ENCODE measurements at places on chromosomes 16 and 17. TPM values are rescaled to one million over a fixed set of nuclear protein-coding genes. Genes with fewer than 3 reads are reported as not detected.

- no peak overlapping the region for H3K27ac ChIP-seq
- peaks cover 6% of the 10 kb centered on the region for H3K4me1 ChIP-seq
- H3K27me3 ChIP-seq: no peaks in the 10 kb centered on the region
- DNase-seq: peak; percentile 87
- H3K4me3 ChIP-seq: no peak overlapping the region
Measured at GRCh38 chr16:48156790-48157209, 1.0 kb upstream of the ABCC12 start.

DNA sequence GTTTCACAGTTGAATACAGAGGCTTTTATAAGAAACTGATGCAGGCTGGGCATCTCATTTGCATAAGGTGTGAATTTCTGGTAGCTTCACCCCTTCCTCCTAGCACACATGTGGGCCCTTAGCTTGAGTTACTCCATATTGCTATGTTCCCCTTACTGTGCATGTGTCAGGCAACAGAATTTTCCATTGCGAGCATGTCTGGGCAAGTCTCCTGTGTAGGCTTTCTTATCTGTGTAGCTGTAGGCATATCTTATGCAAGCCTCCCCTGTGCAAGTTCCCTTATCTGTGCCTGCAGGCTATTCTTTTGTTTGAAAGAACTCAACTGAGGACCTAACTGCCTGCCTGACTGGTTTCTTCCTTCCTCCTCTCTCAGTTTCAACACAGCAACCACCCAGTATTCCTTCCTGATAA lies 597.4 kb upstream of the CDH5 start:
- DNase-seq: no peak
- no peaks in the 10 kb centered on the region for H3K4me1 ChIP-seq
- H3K27ac ChIP-seq: no peak overlapping the region
- no peaks in the 10 kb centered on the region for H3K27me3 ChIP-seq
- H3K4me3 ChIP-seq: no peak overlapping the region
- no peaks in the 10 kb centered on the region for H3K36me3 ChIP-seq

GRCh38 chr17:74803388-74803930 lies 27.3 kb upstream of the NAT9 start:
- peaks cover 16% of the 10 kb centered on the region for H3K36me3 ChIP-seq
- H3K4me3 ChIP-seq: no peak overlapping the region
- no peaks in the 10 kb centered on the region for H3K27me3 ChIP-seq
- H3K4me1 ChIP-seq: peaks cover 3% of the 10 kb centered on the region
- DNase-seq: no peak

DNA sequence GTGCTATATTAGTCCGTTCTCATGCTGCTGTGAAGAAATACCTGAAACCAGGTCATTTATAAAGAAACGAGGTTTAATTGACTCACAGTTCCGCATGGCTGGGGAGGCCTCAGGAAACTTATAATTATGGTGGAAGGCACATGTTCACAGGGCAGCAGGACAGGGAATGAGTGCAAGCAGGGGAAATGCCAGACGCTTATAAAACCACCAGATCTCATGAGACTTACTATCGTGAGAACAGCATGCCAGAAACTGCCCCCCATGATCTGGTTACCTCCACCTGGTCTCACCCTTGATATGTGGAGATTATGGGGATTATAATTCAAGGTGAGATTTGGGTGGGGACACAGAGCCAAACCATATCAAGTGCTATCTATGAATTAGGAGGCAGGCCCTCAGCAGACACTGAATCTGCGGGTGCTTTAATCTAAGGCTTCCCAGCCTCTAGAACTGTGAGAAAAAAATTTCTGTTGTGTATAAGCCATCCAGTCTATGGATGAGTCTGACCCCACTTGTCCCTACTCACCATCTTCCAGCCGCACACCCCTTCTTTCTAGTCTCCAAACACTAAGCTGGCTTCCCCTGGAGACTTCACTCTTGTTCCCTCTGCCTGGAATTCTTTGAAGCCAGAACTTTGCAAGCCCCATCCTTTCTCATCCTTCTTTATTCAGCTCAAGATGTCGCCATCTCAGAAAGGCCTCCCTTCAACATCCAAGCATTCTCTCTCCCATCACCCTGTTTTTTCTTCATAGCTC lies 772 bp upstream of the NUP93 start:
- H3K27ac ChIP-seq: peak overlapping the region; percentile 66
- H3K4me1 ChIP-seq: peaks cover 13% of the 10 kb centered on the region
- DNase-seq: no peak
- H3K27me3 ChIP-seq: no peaks in the 10 kb centered on the region
- H3K4me3 ChIP-seq: peak overlapping the region; percentile 92
- no peaks in the 10 kb centered on the region for H3K36me3 ChIP-seq

Gene KRTAP4-9
- not detected for total RNA-seq
